Neural cell (in vitro differentiated cells): ENCODE measurements at places on chromosomes 5 and 9. TPM values are rescaled to one million over a fixed set of nuclear protein-coding genes. Genes with fewer than 3 reads are reported as not detected.

Gene DNM1
- 104 and 180 TPM in 2 replicates for polyA plus RNA-seq

Gene PCDHB4
- 4.2 and 4.3 TPM in 2 replicates for polyA plus RNA-seq

Gene ARAP3
- polyA plus RNA-seq = 1.4 and 1.8 TPM in 2 replicates

Gene DRD1
- 0.33 and 0.72 TPM in 2 replicates for polyA plus RNA-seq

Gene KIF4B
- not detected in 2 replicates for polyA plus RNA-seq

Gene PDLIM4
- polyA plus RNA-seq = not detected in 2 replicates

Gene ZCCHC9
- polyA plus RNA-seq = 22.2 and 31.8 TPM in 2 replicates

Gene TOR4A
- 0.50 and 0.70 TPM in 2 replicates for polyA plus RNA-seq
